ENCODE measurements at places on chromosomes 6 and 20.

- no peak for DNase-seq
Measured at GRCh38 chr6:121354764-121355163, 20.5 kb upstream of the TBC1D32 start.

DNA sequence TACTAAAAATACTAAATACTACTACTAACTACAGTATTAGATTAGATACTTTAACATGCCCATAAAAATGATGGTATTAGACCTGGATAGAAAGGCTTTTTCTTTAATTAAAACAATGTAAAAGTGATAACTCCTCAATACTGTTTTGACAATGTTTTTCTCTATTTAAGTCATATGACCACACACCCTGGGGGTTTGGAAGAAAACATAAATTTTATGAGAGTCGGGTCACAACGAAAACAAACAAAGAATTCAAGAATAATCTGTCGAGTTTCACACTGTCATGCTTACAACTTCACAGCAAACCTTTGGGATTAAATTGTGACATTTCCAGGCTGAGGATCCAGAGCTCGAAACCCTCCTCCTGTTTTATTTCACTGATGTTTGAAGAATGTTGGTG, 107.4 kb upstream of the SOX4 start:
- DNase-seq: no peak

DNA sequence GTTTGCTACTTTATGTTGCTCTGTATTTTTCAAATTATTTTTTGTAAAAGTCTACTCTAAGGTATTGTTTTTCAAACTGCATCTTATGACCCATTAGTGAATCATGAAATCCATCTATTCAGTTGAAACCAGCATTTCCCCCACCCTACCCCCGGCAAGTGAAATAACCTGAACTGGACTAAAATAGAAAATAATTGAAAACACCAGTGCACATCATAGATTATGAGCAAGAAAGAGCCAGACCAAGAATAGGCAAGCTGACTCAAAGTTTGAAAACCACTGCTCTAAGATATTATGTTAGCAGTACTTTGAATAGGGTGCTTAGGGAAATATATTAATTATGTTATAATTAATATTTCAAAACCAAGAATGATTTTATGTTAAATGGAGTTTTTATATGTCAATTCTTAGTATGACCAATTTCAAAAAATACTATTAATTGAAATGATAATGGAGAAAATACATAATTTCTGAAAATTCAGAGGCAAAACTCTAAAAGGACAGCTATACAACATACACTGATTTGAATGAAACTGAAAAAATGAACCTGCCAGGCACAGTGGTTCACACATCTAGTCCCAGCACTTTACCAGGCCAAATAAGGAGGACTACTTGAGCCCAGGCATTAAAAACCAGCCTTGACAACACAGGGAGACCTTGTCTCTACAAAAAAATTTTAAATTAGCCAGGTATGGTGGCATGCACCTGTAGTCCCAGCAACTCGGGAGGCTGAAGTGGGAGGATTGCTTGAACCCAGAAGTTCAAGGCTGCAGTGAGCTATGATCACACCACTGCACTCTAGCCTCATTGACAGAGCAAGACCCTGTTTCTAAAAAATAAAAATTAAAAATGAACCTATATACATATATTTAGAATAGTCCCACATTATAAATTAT, 112.0 kb downstream of the CDK19 start:
- DNase-seq: no peak

DNA sequence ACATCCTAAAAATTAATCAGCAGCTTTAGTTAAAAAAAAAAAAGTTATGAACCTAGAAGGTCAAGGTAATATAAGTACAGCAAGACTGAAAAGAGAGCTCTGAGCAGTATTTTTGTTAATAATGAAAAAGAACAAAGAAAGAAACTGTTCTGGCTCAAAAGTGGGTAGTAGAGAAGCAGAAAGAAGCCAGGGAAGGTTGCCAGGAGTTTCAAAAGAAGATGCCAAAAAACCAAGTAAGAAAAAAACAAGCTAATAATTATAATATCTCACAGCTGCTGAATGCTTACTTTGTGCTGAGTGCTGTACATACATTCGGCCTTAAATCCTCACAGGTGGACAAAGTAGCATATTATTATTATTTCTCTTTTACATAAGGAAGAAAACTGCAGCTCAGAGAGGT, 31.9 kb downstream of the NRSN1 start:
- no peak for DNase-seq

DNA sequence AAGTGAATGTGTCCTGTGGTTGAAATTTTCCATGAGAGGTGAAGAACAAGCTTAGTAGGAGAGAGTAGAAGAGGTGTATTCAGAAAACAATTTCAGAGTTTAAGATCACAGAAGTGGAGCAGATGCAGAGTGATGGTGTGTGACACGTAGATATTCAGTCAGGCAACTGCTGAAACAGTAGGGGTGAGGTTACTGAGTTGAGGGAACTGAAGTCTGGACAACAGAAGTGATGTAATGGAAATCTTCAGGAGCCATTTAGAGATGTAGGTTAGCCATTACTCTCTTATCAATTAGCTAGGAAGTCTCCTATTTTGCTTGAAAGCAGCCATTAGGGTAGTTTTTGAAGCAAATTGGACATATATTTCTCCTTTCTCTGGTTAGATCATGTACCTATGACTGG, 584.4 kb downstream of the PKHD1 start:
- no peak for DNase-seq

DNA sequence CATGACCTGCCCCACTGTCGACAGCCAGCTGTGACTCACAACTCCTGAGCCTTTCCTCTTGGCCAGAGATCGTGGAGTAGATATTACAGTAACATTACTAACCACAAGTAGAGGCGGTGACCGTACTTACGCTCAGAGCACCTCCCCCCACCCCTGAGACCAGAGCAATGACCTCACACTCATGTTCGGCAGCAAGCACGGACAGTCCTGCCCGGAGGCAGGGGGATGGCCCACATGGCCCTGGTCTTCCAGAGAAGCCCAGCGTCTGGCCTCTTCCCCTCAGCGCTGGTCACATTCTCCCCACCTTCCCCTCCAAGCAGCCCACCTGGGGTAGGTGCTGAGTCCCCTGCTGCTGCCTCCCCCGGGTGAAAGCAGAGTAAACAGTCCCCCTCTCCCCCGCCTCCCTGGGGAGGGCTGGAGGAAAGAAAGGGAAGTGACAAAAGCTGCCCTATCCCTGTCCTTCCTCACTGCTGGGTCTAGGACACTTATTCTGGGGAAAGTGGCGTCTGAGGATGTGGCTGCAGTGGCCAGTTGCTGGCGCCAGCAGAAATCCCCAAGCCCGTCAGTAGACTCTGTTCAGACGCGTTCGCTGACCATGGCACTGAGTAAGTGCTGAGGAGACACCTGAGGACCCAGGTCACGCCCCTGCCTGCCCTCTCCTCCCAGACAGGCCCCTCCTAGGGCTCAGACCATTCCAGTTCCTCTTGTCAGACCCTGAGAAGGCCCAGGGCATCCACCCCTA, 68.5 kb downstream of the MRPL14 start:
- DNase-seq: no peak

DNA sequence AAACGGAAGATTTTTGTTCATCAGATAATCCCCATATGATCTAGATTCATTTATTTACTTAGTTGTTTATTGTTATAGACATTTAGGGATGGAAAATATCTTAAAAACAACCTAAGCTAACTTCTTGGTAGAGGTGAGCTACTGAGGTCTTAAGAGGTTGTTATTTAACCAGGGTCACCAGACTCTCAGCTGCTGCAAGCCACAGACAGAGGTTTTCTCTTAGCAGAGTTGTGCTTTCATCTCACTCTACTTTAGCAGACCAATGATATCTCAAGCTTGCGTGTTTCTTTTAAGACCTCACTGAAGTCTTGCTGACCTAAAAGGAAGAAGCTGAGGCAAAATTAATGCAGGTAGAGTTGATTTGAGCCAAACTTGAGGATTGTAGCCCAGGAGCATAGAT, 43.6 kb downstream of the NCOA7 start:
- DNase-seq: no peak

DNA sequence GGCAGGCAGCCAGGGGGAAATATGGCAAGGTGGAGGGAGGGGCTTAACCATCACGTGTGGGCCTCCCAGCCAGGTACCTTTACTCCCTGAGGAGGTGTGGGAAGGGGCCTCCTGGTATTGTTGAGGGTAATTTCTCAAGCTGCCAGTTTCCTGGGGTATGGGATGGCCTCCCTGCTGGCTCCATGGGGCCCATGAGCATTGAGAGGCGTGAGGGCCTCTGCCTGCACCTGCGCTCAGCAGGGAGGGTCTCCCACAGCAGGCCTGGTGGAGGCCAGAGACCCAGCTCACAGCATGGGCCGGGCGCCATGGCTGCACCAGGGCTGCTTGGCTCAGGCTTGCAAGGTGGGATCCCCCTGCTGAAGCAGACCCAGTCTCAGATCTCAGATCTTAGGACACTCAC, 113.0 kb downstream of the GRM4 start:
- no peak for DNase-seq

DNA sequence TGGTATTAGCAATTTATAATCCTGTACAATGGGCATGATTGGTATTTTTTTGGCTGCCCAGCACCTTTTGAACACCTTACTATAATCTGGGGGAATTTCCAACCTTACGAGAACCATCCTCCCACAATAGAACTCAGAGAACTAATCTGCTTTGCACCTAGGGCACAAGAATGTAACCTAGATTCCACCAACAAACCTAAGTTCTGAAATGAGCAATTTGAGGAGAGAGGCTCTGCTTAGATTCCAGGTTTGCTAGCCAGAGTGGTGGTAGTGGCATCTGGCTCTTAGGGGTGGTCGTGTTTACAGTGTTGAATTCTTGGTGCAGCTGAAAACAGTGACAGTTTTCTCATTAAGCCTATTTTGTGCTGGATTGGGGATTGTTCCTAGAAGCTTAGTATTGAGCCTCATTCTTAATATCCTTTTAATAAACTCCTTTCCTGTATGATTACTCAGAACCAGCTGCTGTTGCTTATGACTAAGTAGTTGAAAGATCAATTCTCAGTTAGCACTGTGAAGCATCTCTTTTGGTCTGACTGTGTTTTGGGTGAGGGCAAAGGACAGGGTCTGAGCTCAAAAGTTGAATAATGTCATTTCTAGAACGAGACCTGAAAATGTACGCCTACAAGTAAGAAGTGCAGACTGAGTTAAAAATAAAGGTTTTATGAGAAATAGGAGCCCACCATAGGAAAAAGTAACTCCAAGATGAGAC, 385.6 kb downstream of the CDKAL1 start:
- DNase-seq: no peak

DNA sequence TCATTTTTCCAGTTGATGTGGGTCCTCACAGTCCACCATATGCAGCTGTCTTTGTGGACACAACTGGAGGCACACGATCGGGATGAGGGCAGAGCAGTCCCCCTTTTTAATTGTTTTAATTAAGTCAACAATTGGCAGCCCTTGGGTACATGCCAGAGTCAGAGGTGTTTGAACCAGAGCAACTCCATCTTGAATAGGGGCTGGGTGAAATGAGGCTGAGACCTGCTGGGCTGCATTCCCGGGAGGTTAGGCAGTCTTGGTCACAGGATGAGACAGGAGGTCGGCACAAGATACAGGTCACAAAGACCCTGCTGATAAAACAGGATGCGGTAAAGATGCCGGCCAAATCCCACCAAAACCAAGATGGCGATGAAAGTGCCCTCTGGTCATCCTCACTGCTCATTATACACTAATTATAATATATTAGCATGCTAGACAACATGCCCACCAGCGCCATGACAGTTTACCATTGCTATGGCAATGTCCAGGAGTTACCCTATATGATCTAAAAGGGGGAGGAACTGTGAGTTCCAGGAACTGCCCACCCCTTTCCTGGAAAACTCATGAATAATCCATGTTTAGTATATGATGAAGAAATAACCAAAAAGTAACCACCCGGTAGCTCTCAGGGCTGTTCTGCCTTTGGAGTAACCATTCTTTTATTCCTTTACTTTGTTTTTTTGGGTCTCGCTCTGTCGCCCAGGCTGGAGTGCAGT, 31.8 kb upstream of the BLCAP start:
- no peak for DNase-seq

DNA sequence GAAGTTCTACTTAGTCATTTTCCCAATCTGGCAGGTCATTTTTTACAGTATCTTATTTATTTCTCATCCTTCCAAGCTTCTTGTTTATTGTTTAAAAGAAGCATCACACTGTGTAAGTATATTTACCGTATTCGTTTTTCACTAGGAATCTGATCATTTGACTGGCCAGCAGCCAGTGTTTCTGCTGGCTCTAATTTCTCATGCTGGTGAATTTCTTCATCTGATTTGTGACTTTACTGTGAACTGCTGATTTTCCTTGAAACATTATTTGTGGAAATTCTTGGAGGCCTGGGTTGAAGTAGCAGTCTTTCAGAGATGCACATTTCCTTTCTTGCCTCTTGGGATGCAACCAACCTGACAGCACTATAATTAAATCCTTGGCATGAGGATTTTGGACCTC, 65.9 kb downstream of the PREP start:
- DNase-seq: no peak

DNA sequence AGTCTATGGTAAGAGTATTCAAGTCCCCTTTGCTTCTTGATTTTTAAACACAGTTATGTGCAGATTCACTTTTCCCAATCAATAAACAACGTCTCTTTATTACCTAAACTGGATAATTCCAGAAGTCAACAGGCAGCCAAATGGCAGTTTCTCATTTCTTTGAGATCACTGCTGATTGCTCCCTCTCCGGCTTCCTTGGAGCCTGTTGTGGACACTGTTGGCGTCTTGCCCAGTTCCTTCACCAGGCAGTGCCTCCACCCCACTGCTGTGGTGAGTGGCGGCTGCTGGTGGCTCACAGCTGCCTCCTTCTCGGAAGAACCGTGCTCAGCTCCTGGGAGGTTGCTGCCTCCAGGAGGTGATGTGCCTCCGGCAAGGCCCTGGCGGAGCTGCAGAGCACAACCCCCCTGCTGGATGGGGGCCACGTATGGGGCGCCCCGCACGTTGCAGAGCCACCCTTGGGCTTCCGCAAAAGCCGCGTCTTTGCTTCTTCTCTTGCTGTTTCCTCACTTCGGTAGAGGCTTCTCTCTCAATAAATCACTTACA, 105.1 kb upstream of the CNKSR3 start:
- DNase-seq: no peak

DNA sequence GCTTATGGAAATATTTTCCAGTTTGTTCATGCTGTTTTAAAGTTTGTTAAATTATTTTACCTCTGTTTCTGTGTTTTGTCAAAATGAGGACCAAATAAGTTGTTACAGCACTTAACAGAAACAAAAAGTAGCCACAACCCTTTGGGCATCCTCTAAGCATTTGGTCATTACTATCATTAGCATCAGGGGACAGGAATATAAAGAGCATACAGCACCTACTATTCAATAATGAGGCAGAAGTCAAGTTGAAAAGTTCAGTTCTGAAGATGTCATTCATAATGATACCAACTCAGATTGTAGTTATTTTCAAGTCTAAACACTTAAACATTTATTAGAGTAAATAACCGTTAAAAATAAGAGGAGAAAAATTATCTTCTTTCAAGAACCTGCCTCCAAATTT, 862.3 kb upstream of the FLRT3 start:
- no peak for DNase-seq

DNA sequence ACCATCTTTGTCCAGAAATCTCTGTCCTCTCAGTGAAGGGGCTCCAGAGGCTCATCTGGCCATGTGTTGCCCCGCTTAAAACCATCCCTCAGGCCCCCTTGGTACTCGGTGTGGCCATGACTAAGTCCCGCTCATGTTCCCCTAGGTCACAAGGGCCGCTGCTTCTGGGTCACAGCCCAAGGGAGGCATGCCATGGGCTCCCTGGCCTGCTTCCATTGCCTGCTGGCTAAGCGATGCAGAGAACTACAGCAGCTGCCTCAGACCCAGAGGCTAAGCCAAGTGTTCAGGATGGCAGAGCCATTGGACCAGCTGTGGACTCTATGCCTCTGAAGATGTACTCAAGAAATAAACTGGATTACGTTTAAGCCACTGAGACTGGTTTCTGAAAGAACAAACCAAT, 95.5 kb downstream of the ZFP64 start:
- DNase-seq: no peak
